ENCODE measurements at places on chromosomes 5 and 9.

- no peak for DNase-seq
Observed at GRCh38 chr9:102479191-102479590, 515.9 kb upstream of the CYLC2 start.

DNA sequence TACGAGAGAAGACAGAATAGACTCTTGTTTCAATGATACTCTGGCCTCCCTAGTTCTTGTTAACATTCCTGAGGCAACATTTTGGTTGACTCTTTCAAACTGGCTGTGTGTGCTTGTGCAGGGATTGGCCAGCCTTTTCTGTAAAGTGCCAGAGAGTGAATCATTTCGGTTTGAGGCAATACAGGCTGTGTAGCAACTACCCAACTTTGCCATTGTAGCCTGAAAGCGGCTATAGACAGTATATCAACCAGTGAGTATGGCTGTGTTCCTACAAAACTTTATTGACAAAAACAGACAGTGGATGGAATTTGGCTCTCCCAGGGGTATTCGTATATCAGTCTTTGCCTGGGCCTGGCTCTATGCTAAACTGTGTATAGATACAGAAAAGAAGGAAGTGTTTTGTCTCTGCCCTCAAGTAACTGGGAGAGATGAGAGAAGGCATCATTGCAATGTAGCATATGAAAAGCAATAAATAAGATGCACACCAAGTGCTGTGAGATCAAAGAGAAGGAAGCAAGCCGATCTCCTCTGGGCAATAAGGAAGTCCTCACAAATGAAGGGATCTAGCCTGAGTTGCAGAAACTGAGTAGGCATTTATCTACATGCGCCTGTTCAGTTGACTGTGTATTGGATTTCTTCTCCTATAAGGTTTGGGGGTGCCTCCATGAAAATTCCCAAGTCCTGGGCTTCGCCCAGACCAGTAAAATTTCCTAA, 568.0 kb upstream of the KLF4 start:
- peak; percentile 82 for DNase-seq

GRCh38 chr5:122155546-122155945, 26.2 kb downstream of the ZNF474 start:
- DNase-seq: no peak

GRCh38 chr5:29796013-29796412, 1397.5 kb upstream of the CDH6 start:
- DNase-seq: no peak

DNA sequence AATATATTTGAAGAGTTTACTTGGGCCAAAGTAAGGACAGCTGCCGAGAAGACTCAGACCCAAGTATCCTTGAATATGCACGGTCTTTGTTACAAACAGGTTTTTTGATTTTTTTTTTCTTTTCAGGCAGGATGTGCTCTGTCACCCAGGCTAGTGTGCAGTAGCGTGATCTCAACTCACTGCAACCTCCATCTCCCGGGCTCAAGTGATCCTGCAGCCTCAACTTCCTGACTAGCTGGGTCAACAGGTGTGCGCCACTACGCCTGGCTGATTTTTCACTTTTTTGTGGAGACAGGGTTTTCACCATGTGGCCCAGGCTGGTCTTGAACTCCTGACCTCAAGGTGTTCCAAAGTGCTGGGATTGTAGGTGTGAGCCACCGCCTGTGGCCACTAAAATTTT, 27.4 kb downstream of the JMY start:
- no peak for DNase-seq

DNA sequence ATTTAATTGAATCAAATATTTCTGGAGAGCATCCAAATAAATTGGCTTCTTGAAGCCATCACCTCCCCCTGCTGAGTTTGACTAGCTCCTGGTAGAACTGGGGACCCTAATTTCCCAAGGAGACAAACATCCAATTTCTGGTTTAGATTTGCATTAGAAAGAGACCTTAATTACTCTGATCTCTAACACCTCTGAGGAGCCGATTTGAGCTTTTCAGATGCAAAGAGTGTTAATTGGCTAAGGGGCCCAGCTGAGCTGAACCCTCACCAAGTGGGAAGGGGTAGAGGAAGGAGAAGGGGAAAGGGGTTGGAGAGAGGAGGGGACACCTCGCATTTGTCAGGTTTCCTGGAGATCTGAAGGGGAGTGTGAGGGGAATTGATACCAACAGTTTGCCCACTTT, 145.4 kb upstream of the SHB start:
- no peak for DNase-seq

Measured in osteoblast (primary cell).